ENCODE measurements at places on chromosomes 12 and 14. TPM values are rescaled to one million over a fixed set of nuclear protein-coding genes. Genes with fewer than 3 reads are reported as not detected.

ANG gene
- 7.5 TPM for total RNA-seq

C12orf56 gene
- 5.8 TPM for total RNA-seq

TXNDC16 gene
- 5.8 TPM for total RNA-seq

PRICKLE1 gene
- total RNA-seq, result 17.0 TPM

E2F7 gene
- total RNA-seq, result 5.2 TPM

TMTC2 gene
- total RNA-seq, result 4.3 TPM

CD4 gene
- under 0.01 TPM for total RNA-seq

CLEC9A gene
- not detected for total RNA-seq

TAS2R9 gene
- total RNA-seq, result not detected

KRT75 gene
- not detected for total RNA-seq

SVOP gene
- not detected for total RNA-seq

BATF gene
- total RNA-seq, result not detected

CMA1 gene
- total RNA-seq, result not detected

TECPR2 gene
- total RNA-seq, result 15.6 TPM

ARF3 gene
- total RNA-seq, result 88.1 TPM

PCED1B gene
- total RNA-seq, result 0.89 TPM

FOXN4 gene
- not detected for total RNA-seq

OR4E2 gene
- total RNA-seq, result not detected

PRKCH gene
- 13.3 TPM for total RNA-seq

MFAP5 gene
- total RNA-seq, result 3.2 TPM

OTUB2 gene
- 1.6 TPM for total RNA-seq

RNF212B gene
- total RNA-seq, result not detected

BHLHE41 gene
- total RNA-seq, result 2.6 TPM

KRT71 gene
- total RNA-seq, result not detected

TAS2R8 gene
- not detected for total RNA-seq

AVPR1A gene
- not detected for total RNA-seq

NTF3 gene
- not detected for total RNA-seq

RIMBP2 gene
- total RNA-seq, result not detected

NPAS3 gene
- total RNA-seq, result 0.71 TPM

SLC25A47 gene
- not detected for total RNA-seq

BDKRB1 gene
- total RNA-seq, result 62.3 TPM

Data from myometrial cell (primary cell).